Upper lobe of right lung (tissue), 1 donor: ENCODE measurements at places on chromosomes 6 and 20. TPM values are rescaled to one million over a fixed set of nuclear protein-coding genes. Genes with fewer than 3 reads are reported as not detected.

Gene EYA4
- 6.0 TPM for total RNA-seq

DNA sequence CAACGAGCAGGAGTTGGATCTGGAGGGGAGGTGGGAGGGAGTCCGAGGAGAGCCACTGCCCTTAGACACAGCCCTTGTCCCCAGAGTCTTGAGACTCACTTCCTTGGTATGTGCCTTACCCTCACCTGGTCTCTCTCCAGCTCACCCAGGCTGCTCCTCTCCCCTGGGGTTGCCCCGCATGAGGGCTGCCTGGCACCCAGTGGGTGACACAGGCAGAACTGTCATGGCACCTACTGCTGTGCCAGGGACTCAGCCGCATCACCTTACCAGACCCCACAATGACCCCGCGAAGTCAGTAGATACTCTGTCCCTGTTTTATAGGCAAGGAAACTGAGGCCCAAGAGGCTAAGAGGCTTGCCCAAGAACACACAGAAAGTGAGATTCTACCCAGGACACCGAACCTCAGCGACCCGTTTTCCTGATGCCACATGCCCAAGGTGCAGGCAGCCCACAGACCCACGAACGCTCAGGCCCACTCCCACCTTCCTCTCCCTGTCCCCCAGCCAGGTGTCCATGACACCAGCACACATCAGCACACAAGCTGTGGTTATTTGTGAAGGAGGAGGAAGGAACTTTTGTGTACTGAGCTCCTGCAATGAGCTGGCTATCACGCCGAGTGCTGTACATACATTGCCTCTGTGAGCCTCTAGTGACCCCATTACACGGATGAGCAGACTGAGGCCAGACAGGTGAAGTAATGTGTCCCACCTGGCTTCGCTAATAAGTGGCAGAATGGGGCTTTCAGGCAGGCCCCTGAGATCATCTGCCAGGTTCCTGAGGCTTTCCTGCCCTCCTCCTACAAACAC lies 168.1 kb downstream of the GRM4 start:
- H3K4me3 ChIP-seq: no peak overlapping the region
- H3K4me1 ChIP-seq: no peaks in the 10 kb centered on the region
- H3K27ac ChIP-seq: no peak overlapping the region
- peaks cover 30% of the 10 kb centered on the region for H3K27me3 ChIP-seq
- H3K36me3 ChIP-seq: no peaks in the 10 kb centered on the region

- H3K4me3 ChIP-seq: peak overlapping the region; percentile 60
- H3K4me1 ChIP-seq: no peaks in the 10 kb centered on the region
- peak overlapping the region; percentile 84 for H3K27ac ChIP-seq
- peak; percentile 97 for DNase-seq
- peaks cover 47% of the 10 kb centered on the region for H3K27me3 ChIP-seq
These were observed 3.7 kb downstream of the PRSS16 start for GRCh38 chr6:27251112-27251605.

DNA sequence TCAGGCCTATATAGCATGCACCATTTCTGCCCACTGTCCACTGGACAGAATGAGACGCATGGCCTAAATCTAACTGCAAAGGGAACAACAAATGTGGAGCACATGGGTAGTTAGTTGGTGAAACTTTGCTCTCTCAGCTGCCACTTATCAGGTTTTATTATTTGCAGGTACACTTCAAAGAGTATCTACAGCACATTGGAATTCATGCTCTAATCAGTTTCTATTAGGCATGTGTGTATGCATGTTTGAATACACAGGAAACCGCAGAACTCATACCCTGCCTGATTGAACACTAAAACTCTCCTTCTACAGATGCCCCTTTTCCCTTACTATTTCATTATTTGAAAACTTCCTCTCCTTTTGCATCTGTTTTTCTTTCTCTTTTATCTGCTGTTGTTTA lies 97.4 kb upstream of the HSF2 start:
- no peak overlapping the region for H3K4me3 ChIP-seq
- no peaks in the 10 kb centered on the region for H3K4me1 ChIP-seq
- no peak overlapping the region for H3K27ac ChIP-seq
- no peaks in the 10 kb centered on the region for H3K27me3 ChIP-seq

DNA sequence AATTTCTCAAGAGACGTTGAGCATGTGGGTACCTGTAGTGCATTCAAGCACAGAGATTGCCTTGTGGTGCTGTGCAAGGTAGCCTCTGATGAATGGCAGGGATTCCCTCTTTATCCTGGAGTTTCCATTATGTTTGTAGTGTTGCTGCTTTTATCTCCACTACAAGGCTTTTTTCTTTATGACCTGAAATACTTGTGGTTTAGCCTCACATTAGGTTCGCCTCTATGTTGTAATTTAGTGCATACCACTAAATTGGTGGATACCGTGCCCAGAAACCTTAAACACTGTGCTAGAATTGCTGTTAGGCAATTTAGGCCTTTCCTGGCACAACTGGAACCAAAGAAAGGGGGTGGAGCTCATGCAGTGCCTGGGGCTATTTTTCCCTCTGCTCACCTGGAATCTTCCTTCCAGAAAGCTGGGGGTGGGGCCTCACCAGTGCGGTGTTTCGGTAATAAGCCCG lies 76.8 kb downstream of the NCOA7 start:
- no peaks in the 10 kb centered on the region for H3K27me3 ChIP-seq
- no peak overlapping the region for H3K4me3 ChIP-seq
- H3K27ac ChIP-seq: no peak overlapping the region
- no peaks in the 10 kb centered on the region for H3K36me3 ChIP-seq
- peaks cover 7% of the 10 kb centered on the region for H3K4me1 ChIP-seq
- peak; percentile 73 for DNase-seq

- no peak overlapping the region for H3K27ac ChIP-seq
- H3K36me3 ChIP-seq: no peaks in the 10 kb centered on the region
- H3K4me1 ChIP-seq: no peaks in the 10 kb centered on the region
- H3K27me3 ChIP-seq: no peaks in the 10 kb centered on the region
These were observed 42.1 kb upstream of the SYNCRIP start for GRCh38 chr6:85684809-85685171.

Gene COL12A1
- 44.3 TPM for total RNA-seq

GRCh38 chr6:29255530-29255929 lies 46.0 kb upstream of the OR14J1 start:
- H3K4me1 ChIP-seq: no peaks in the 10 kb centered on the region
- no peaks in the 10 kb centered on the region for H3K36me3 ChIP-seq
- no peak for DNase-seq
- no peak overlapping the region for H3K4me3 ChIP-seq
- no peaks in the 10 kb centered on the region for H3K27me3 ChIP-seq
- H3K27ac ChIP-seq: no peak overlapping the region

DNA sequence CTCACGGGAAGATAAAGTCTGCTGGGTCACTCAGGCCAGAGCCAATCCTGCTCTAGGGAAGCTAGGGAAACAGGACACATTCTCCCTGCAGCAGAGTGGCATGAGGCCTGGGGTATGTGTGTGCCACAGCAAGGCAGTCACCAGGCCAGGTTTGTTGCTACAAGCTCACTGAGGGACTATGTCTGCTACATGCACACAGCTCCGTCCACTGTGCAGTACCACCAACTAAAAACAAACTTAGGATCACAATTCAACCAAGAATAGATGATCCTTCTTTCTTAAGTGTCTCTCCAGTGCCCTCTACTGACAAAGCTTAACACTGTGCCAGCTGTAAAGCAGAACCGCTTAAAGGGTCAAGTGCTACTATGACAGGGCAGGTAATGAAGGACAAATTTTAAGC lies 192.5 kb downstream of the PTPRK start:
- no peak overlapping the region for H3K27ac ChIP-seq
- no peak for DNase-seq
- H3K27me3 ChIP-seq: no peaks in the 10 kb centered on the region
- H3K4me3 ChIP-seq: no peak overlapping the region

Gene EPPIN
- not detected for total RNA-seq

DNA sequence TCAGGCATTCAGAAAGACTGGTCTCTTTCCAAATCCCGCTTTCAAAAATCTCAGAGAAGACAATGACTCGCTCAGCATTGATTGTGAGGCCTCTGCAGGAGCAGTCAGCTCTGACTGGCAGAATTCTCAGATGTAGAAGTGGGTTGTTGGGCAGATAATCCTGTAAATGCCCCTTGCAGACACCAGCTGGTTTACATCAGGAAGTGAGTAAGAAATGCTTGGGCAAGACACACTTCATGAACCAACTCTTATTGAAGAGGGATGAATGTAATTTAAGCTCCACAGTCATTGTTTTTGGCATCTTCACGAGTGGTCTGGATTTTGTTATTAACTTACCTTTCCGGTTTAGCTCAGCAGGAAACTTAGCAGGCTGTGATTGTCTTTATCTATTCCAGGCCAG lies 166.6 kb downstream of the PLCB4 start:
- H3K27me3 ChIP-seq: no peaks in the 10 kb centered on the region
- DNase-seq: no peak
- H3K36me3 ChIP-seq: no peaks in the 10 kb centered on the region
- no peak overlapping the region for H3K4me3 ChIP-seq
- H3K4me1 ChIP-seq: peaks cover 5% of the 10 kb centered on the region

DNA sequence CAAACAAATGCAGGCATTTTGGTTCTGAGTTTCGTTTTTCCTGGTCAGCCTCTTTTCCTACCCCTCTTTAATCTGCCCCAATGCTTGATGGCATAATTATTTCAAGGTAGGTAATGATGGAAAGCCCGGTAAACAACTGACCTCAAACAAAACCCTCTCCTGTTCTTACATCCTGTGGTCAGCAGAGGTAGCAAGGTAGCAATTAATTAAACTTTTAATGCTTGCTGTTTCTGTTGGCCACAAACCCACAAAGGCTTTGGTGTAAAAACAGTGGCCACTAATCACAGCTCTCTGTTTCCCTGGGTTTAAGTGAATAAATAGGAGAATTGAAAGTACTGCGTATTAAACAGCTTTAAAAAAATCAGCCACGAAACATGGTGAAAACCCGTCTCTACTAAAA lies 261.5 kb upstream of the SOX4 start:
- H3K4me3 ChIP-seq: no peak overlapping the region
- H3K27ac ChIP-seq: no peak overlapping the region
- no peaks in the 10 kb centered on the region for H3K4me1 ChIP-seq
- H3K27me3 ChIP-seq: no peaks in the 10 kb centered on the region

GRCh38 chr6:106614592-106615257 lies 14.6 kb downstream of the RTN4IP1 start:
- no peaks in the 10 kb centered on the region for H3K4me1 ChIP-seq
- no peak overlapping the region for H3K4me3 ChIP-seq
- no peak for DNase-seq
- no peak overlapping the region for H3K27ac ChIP-seq

Gene CST9L
- not detected for total RNA-seq

- H3K36me3 ChIP-seq: no peaks in the 10 kb centered on the region
- H3K4me1 ChIP-seq: no peaks in the 10 kb centered on the region
- no peak overlapping the region for H3K4me3 ChIP-seq
- no peaks in the 10 kb centered on the region for H3K27me3 ChIP-seq
These were observed 91.2 kb downstream of the PLCB1 start for GRCh38 chr20:8223091-8223870.

Gene FILIP1
- total RNA-seq: 21.6 TPM

DNA sequence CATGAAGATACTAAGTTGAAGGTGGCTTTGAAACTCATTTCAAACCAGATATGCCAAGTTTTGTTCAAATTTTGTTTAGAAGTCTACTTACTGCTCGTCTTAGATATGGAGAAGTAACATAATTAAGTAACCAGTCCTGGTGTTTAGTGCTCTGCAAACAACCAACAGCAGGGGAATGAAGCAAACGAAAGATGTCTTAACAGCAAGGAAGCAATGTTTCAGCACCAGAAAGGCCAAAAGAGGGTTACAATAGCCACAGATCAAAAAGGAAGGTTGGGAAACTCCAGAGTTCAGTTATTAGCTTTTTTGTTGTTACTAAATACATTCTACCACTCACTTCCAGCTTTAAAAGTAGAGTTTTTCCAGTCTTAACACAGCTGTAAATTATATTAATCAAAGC lies 45.1 kb downstream of the LHFPL5 start:
- no peak overlapping the region for H3K4me3 ChIP-seq
- no peak overlapping the region for H3K27ac ChIP-seq
- DNase-seq: no peak
- H3K4me1 ChIP-seq: no peaks in the 10 kb centered on the region
